ENCODE measurements at places on chromosomes 2 and 18.

GRCh38 chr2:11507517-11507916 is 26.3 kb upstream of the GREB1 start:
- no peak for DNase-seq

DNA sequence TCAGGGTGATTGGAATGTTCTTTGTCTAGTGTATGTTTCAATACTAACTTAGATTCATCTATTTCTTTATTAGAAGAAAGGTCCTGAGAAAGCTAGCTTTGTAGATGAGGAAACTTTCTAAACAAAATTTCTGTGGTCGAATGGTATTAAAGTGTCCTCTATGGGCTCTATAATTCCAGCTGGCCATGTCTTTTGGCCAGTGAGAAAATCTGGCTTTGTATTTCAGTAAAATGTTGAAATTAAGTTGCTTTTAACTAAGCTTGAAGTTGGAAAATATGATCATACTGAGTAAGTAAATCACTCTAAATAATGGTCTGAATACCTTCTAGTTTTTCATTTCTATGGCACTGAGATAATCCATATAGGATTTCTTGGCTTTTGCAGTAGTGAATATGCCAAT is 148.8 kb downstream of the RDH14 start:
- DNase-seq: no peak

DNA sequence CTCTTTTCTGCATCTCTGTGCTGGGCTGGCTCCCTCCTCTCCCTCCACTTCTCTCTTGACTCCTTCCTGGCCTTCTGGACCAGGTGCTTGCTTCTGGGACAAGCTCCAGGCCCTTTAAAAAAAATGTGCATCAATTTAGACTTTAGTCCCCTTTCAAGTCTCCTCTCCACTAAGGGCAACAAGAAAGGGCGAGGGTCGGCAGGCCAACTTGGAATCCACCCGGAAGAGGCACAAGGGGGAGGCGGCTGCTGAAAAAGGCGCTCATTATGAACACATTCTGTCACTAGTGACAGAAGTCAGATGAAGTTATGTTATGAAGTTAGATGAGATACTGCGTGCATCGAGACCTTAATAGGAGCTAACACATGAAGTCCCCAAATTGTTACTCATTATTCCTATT is 13.6 kb upstream of the RHOB start:
- no peak for DNase-seq

DNA sequence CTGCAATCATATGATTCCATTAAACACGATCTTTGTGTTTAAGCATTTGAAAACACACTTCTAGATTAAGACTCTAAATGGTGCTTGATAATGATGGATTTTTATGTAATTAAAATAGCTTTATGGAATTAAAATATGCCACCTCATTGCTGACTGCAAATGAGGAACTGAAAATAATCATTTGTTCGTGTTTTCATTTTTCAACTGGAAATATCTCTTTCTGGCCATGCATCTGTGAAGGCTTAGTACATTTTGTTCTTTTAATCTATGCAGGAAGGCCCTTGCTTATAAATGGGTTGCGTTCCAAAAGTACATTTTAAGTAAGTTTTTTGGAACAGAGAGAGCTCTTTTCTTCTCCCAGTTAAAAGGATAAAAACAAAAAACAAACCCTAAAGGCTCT is 125.5 kb downstream of the MC4R start:
- DNase-seq: no peak

DNA sequence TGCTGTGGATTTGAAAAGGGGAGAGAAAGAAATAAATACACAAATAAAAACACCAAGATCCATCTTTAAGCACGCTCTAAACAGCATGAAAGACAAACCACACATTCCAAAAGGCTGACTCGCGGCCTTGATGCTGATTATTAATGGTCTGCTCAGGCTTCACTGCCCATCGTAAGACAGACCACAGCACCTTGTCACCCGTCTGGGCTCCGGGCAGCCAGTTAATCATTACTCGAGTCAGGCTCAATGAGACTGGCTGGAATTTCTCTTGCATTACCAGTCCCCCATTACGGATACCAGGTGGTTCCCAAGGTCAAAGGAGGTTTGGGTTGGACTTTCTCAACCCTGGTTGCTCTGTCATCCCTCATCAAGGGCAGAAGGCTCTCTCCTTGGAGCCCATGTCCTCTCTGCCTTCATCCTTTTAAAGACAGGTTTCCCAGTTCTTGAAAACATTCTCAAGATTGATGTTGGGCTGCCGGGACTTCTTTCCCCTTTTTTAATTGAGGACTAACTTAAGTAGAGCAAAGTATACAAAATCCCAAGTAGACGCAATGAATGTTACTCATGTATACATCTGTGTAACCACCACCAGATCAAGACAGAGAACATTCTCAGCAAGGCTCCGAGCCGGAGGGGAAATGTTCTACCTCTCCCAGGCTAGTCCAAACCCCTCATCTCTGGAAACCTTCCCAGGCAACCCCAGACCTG is 8.1 kb downstream of the SMAD7 start:
- DNase-seq: no peak

- no peak for DNase-seq
These were observed 180.7 kb downstream of the PLCL1 start for GRCh38 chr2:197985029-197985638.

All from activated CD4-positive, CD25-positive, alpha-beta regulatory T cell (primary cell).